Natural killer cell treated with Interleukin-12 subunit alpha and Interleukin-12 subunit beta and Interleukin-15 and Interleukin-18, amount 100 ng/mL, for 72 hours (primary cell): ENCODE measurements at places on chromosomes 3 and 15. TPM values are rescaled to one million over a fixed set of nuclear protein-coding genes. Genes with fewer than 3 reads are reported as not detected.

Gene BBX
- 49.4 TPM for total RNA-seq

Gene SEMA3B
- total RNA-seq, result 0.89 TPM

Gene NR2E3
- not detected for total RNA-seq

Gene RTP3
- not detected for total RNA-seq

Gene PRICKLE2
- total RNA-seq, result not detected

Gene C3orf20
- total RNA-seq, result not detected

Gene ASB14
- total RNA-seq, result not detected

Gene IMPG2
- total RNA-seq, result 0.25 TPM

Gene CPNE4
- total RNA-seq, result not detected

Gene CLDN16
- total RNA-seq, result not detected

Gene LRRC49
- total RNA-seq, result 0.38 TPM

Gene ZPLD1
- not detected for total RNA-seq

Gene DPPA4
- 0.61 TPM for total RNA-seq

Gene GLT8D1
- total RNA-seq, result 41.1 TPM

Gene ATP10A
- total RNA-seq, result 22.8 TPM

Gene CTXN2
- not detected for total RNA-seq

Gene C2CD4A
- not detected for total RNA-seq

Gene MYLK
- total RNA-seq, result 0.14 TPM

Gene GOLGA8Q
- 28.6 TPM for total RNA-seq

Gene MKRN2OS
- total RNA-seq, result not detected

Gene PSTPIP1
- 167 TPM for total RNA-seq

Gene SPTSSB
- total RNA-seq, result not detected

Gene KNG1
- not detected for total RNA-seq

Gene CHST2
- 16.3 TPM for total RNA-seq

Gene EIF2B5
- 91.9 TPM for total RNA-seq

Gene FRMD5
- not detected for total RNA-seq

Gene CHMP2B
- total RNA-seq, result 29.9 TPM

Gene WDR93
- total RNA-seq, result not detected

Gene SUMF1
- 13.6 TPM for total RNA-seq

Gene SLC25A26
- 19.4 TPM for total RNA-seq

Gene ABHD6
- total RNA-seq, result 3.3 TPM

Gene GOLGA8O
- total RNA-seq, result 29.3 TPM
